ENCODE measurements at places on chromosomes 12 and 14. TPM values are rescaled to one million over a fixed set of nuclear protein-coding genes. Genes with fewer than 3 reads are reported as not detected.

DNA sequence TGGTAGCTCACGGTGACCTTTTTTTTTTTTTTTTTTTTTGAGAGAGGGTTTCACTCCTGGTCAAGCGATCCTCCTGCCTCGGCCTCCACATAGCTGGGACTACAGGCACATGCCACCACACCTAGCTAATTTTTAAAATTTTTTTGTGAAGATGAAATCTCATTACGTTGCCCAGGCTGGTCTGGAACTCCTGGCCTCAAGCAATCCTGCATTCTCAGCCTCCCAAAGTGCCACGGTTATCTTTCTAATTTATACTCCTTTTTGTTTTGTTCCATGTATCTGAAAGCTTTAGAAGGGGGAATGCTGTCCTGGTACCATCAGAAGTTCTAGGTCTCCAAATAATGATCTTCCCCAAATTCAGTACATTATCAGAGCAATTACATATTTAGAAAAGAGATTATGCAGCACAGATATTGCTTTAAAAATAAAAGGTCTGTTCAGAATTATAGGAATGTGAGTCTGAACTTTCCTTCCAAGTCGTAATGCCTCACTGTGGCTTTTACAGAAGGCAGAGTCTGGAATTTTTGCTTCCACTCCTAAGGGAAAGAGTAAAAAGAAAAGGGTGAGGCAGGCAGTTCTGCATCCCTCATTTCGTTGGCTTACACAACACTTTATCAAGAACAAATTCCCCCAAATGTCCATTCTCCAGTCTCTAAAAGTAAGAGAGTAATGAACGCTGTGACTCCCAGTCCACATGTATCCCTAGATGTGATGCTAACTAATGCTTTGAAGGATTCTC, 73.0 kb downstream of the GCH1 start:
- no peak for DNase-seq

- no peak for DNase-seq
Measured at GRCh38 chr14:105767315-105767714, 240.9 kb downstream of the TMEM121 start.

DNA sequence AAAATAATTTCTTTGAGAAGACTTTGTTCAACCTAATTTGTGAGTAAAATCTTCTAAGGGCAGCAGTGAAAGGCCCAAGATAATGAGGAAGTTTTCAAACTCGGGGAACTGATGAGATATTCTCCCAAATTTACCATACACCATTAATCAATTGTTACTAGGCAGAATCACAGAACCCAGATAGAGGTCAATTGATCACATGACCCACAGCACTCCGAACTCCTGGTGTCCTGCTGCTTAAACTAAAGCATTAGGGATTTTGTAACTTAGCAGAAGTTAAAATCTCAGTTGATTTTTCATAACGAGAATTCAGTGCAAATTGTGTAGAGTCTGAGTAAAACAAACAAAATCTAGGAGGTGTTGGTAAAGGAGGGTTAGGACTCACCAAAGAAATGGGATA, 207.8 kb downstream of the C12orf42 start:
- no peak for DNase-seq

GRCh38 chr14:75636100-75636692, 24.5 kb downstream of the ERG28 start:
- no peak for DNase-seq

DNA sequence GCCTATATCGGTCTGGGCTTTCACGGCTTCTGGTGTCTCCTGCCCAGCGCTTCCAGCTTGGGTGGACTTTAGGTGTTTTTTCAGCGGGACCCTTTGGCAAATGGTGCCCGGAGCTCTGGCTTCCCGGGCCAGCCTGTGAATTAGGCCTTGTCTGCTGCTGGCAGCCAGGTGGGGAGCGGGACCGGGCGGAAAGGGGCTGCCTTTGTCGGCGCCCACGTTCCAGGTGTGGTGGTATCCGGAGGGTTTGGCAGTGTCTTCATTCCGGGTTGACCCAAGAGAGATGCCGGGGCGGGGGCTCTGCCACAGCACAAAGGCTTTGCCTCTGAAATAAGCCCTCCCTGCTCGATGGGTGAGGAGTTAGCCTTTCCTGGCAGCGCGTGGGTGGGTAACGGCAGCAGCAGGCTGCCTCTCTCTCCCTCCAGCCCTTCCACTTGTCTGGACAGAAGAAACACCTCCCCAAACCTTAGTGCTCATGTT, 9.5 kb downstream of the RFLNA start:
- peak; percentile 41 for DNase-seq

Gene OR6C2
- total RNA-seq: not detected

Measured in lower lobe of right lung (tissue), 2 donors.